ENCODE measurements at places on chromosomes 7 and 10.

DNA sequence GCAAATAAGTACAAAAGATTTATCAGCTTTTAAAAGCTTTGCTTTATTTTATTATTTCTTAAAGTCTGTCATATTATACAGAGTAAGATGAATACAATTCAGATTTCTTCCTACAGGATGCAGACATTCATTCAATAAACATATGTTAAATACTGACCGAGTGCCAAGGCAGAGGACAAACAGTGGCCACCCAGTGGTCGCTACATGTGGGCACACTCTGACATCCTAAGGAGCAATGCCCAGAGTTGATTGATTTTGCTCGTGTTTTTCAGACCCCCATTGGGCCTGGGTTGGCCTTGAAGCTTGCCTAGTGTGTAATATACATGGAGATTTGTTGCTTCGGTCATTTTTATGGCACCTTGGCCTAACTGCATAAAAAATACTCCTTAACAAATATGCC lies 201.2 kb downstream of the CCDC3 start:
- DNase-seq, result no peak

DNA sequence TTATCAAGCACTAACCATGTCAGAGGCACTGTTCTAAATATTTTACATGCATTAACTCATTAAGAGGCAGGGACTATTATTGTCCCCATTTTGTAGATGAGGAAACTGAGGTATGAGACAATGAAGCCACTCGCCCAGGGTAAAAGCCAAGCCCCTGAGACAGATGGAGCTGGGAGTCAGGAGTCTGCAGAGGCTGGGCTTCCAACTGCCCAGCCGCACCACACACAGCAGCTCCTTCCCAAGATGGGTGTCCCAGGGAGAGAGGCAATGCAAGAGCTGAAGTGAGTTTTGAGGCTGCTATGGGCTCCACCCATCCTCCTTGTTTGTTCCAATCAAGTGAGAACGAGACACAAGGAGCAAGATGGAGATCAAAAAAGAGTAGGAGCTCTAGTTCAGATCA lies 244.2 kb downstream of the KCNMA1 start:
- no peak for DNase-seq

GRCh38 chr7:148831782-148832181 lies 52.3 kb downstream of the EZH2 start:
- no peak for DNase-seq

GRCh38 chr10:69459101-69459790 lies 8.0 kb downstream of the TSPAN15 start:
- DNase-seq, result no peak

- DNase-seq, result no peak
These were observed 133.8 kb upstream of the AGR3 start for GRCh38 chr7:17015598-17016031.

DNA sequence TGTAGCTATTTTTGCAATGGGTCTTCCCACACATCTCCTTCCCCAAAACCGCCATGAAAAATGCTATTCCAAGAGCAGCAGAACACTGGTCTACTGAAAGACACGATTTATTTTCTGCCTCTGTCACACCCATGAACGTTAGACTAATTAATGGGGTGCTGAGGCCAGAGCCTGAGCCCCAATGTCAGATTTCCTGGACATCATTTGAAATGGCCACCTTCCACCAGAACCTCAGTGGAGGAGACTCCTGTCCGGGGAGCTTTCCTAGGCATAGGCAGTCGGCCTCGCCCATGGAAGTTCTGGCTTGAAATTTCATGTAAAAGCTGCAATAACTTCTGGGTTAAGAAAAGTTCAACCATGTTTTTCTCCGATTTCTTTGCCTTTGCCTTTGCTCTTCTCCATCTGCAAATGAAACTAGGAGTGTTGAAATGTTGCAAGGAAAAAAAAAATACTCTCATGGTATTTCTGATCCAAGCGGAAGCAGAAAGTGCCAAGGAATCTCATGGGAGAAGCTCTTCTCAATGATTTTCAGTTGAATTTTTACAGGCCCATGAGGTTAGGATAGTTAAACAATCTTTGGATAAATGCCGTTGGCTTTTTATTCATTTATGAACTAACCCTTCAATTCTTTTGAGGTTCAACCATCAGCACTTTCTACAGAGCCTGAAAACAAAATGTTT lies 570.8 kb upstream of the MGMT start:
- DNase-seq, result no peak

DNA sequence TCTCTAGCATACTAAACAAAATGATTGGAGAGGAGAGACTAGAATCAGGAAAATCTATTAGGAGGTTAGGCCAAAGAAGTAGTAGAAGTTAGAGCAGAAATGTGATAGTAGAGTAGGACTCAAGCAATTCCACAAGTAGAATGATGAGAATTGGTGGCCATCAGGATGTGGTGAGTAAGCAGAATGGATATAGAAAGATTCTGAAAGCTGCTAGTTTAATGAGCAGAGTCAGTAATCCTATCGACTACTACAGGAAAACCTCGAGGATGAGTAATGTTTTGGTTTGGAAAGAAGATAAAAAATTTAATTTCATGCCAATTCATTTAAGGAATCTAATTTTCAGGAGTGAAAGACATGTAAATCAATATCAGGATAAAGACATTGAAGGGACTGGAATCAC lies 648.3 kb upstream of the PHF14 start:
- DNase-seq, result no peak

GRCh38 chr7:27163288-27164044 lies 1.9 kb downstream of the HOXA9 start:
- no peak for DNase-seq
